ENCODE measurements at places on chromosomes 5 and 9. TPM values are rescaled to one million over a fixed set of nuclear protein-coding genes. Genes with fewer than 3 reads are reported as not detected.

Gene NPR3
- total RNA-seq = 1.1 TPM

Gene C6
- total RNA-seq = not detected

Gene PCDHGA2
- 1.1 TPM for total RNA-seq

Gene TXNDC8
- not detected for total RNA-seq

Gene SPINK6
- not detected for total RNA-seq
